ENCODE measurements at places on chromosomes 6 and 20.

GRCh38 chr6:14386668-14387067 is 269.1 kb downstream of the CD83 start:
- no peak for DNase-seq

DNA sequence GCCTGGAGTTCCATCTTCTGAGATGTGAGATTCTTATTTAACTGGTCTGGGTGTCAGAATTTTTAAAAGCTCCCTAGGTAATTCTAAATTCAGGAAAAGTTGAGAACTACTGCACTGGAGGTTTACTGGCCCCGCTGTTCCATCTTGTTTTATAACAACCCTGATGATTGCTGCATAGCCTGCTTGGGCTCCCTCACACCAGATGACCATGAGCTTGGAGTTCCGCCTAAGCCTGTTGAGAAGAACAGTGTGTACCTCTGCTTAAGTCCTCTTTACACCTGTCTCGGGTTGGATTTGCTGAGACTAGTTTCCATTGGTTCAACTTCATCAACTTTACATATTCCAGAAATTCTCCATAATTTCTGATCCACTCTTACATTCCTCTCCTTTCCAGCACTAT is 77.9 kb downstream of the FKBP5 start:
- no peak for DNase-seq

- no peak for DNase-seq
Observed at GRCh38 chr6:107330168-107330567, 129.2 kb downstream of the PDSS2 start.

- no peak for DNase-seq
Observed at GRCh38 chr6:31349301-31349700, 7.7 kb downstream of the HLA-B start.

DNA sequence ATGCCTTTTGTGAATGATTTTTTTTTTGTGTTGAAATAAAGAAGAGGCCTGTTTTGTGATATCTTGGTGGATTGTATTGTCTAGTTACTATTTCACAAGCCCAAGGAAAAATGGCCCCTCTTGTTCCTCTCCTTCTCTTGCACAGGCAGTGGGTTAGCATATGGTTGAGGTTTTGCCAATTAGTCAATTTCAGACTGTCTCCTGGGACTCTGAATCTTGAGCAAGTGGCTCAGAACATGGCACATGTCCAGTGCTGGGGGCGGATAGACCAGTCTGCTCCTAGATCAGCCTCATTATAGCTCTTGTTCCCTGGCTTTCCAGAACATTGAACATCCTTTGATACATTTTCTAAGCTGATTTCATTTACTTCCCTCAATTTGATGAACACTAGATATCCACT is 589.2 kb downstream of the PHF3 start:
- no peak for DNase-seq

GRCh38 chr6:31587791-31588777 is 2.0 kb downstream of the LST1 start:
- DNase-seq = no peak

DNA sequence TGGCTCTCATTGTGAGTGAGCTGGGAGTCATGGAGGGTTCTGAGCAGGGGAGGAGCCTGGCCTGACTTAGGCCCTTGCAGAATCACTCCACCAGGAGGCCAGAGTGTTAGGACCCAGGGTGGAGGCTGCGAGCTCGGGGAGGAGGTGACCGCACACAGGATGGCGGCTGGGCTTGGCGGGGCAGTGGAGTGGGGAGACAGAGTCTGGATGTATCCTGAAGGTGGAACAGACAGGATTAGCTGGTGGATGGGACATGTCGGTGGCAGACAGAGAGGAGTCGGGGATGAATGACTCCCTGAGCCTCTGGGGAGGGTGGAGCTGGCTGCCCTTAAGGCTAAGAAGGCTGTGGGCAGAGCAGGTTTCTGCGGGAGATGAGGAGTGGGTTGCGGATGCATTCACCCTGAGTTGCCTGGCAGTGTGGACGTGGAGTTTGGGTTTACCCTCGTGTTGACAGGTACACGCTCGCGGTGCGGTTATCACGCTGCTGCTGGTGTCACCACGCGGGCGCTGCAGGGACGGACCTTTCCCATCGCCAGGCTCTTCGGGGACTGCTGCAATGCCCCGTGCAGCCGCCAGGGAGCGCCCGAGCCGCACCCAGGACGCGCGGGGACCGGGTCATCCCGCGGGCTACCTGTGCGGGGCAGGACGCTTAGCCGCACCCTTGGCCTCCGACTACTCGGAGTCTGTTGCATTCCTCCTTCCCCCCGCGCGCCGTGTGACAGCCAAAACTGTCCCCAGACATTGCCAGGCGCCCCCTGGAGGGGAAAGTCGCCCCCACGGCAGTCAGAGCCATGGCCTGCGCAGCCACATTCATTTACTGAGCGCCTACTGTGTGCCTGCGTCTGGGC is 43.0 kb upstream of the PTGIS start:
- peak; percentile 81 for DNase-seq

- DNase-seq = no peak
Observed at GRCh38 chr20:54079652-54080051, 9.3 kb upstream of the BCAS1 start.

DNA sequence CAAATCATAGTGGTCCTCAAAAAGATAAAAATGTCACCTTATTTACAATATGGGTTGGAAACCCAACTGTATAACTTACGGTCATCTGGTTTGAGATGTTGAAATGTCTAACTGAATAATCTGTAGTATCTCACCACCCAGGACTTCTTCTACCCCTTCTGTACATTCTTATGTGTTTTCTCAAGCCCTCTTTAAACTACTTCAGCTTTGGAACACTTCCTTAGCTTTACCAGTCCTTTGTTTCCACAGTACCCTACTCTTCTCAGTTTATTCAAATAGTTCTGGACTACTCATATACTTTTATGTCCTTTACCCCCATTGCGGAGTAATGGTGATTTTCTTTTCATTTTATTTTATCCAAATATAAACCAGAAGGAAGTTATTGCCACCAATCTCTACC is 128.6 kb upstream of the FOXO3 start:
- no peak for DNase-seq
